ENCODE measurements at places on chromosomes 3 and 15.

GRCh38 chr15:99365242-99365641, 114.0 kb downstream of the LRRC28 start:
- no peak for DNase-seq

GRCh38 chr15:99997112-99997651, 263.9 kb upstream of the LYSMD4 start:
- no peak for DNase-seq

DNA sequence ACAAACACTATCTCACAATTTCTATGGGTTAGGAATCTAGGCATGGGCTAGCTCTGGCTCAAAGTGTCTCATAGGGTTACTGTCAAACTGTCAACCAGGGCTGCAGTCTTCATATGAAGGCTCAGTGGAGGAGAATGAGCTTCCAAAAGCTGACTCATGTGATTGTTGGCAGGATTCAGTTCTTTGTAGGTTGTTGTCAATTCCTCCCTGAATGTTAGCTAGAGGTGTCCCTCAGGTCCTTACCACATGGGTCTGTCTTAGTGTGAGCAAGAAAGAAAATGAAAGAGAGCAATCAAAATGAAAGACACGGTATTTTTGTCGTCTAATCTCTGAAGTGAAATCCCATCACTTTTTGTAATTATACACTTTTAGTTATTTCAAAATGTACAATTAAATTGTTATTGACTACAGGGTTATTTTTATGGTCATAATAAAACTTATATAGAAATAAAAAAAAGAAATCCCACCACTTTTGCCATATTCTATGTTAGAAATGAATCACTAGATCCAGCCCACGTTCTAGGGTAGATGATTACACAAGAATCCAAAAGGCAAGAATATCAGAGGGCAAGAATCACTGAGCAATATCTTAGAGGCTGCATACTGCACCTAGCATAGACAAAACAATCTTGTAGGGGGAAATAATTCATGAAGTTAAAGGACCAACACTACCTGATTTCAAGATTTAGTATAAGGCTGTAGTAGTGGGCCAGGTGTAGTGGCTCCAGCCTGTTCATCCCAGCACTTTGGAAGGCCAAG, 8.4 kb downstream of the ACSBG1 start:
- DNase-seq: peak; percentile 22

GRCh38 chr3:133836497-133837158, 31.0 kb downstream of the SRPRB start:
- DNase-seq: no peak

- peak; percentile 39 for DNase-seq
Observed at GRCh38 chr3:12934431-12934830, 93.1 kb upstream of the RPL32 start.

DNA sequence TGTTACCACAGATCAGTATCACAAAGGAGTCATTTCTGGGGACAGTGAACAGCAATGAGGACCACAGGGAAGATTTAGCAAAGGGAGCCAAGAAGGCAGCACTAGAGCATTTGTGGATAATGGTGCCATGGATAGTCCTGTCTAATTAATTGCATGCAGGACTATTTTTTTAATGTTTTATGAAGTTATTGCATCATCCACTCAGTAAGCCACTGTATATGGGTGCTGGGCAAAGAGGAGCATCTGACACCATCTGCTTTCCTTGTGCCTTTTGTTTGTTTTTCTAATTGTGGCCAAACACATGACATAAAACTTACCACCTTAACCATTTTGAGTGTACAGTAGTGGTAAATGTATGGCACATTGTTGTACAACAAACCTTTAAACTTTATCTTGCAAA, 301.1 kb upstream of the LRRFIP2 start:
- DNase-seq: no peak

GRCh38 chr3:112230033-112230432, 64.0 kb downstream of the SLC9C1 start:
- DNase-seq: no peak

- DNase-seq: peak; percentile 6
Observed at GRCh38 chr15:68682330-68682729, 103.5 kb downstream of the CORO2B start.

- no peak for DNase-seq
Observed at GRCh38 chr3:149115114-149115513, 14.3 kb upstream of the HPS3 start.

- DNase-seq: no peak
Observed at GRCh38 chr3:43400167-43400566, 113.8 kb downstream of the SNRK start.

GRCh38 chr3:105414841-105415240, 48.1 kb downstream of the ALCAM start:
- DNase-seq: peak; percentile 79

GRCh38 chr3:87350367-87351199, 74.2 kb upstream of the POU1F1 start:
- DNase-seq: peak; percentile 51

DNA sequence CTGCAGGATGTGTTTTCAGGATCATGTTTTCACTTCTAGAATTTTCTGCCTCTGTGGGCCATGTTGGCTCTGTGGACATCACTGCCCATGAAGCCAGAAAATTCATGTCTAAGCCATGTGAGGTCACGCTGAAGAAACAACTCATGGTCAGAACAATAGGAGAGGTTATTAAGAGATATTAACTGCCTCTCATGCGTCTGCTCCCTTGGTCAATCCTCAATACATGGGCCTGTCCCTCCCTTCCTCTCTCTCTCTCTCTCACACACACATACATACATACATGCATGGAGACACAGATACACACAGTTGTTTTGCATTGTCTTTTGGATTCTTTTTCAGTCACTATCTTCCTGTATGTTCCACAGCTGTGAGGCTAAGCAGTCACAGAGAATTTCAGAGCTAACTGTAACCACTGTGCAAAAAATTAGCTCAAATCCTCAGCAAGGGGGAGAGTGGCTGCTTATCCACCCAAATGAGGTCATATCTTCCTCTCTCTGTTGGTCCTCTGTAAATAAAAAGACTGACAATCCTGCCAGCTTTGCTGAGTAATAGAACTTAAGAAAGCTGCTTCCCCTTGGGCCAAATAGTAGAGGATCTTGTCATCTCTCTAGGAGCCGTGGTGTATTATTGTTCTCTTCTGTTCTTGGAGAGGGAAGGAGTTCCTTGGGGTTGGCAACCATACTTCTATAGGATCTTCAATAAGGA, 45.6 kb downstream of the LRTM1 start:
- DNase-seq: peak; percentile 97

DNA sequence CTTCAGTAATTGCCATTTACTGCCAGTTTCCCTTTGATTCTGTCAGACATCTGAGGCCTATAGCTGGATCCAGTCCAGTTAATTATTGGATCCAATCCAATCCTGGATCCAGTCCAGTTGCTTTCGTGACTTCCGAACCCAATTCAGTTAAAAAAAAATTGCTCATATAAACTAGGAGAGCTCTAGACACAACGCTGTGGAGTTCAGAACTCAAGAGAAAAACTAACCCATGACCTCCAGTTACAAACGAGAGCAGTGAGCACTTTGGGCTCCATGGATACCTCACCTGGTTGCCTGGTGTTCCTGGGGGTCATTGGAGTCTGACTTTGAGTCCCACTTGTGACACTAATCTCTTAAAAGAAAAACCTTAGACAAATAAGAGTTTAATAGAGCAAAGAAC, 269.8 kb downstream of the THSD4 start:
- DNase-seq: no peak

GRCh38 chr3:139953131-139953910, 18.3 kb downstream of the CLSTN2 start:
- DNase-seq: no peak

- no peak for DNase-seq
Observed at GRCh38 chr3:115709093-115709492, 85.8 kb downstream of the GAP43 start.

DNA sequence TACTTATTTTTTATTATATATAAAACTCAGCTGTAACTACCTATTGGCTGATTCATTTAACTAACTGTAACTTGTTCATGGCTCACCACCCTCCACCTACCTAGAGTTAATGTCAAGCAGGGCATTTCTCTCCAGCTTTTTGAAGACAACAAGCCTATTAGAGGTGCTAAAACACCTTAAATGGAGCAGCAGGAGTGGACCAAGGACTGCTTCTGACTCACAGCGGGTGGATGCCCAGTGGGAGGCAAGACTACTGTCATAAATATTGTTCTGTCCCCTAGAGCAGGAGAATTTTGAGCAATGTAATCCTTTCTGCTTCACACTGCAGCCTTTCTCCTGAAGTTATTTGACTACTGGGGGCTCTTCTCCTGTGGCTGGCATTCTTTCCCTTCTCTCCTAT, 146.9 kb downstream of the CLSTN2 start:
- no peak for DNase-seq

GRCh38 chr3:155496206-155496605, 202.7 kb upstream of the STRIT1 start:
- DNase-seq: no peak

DNA sequence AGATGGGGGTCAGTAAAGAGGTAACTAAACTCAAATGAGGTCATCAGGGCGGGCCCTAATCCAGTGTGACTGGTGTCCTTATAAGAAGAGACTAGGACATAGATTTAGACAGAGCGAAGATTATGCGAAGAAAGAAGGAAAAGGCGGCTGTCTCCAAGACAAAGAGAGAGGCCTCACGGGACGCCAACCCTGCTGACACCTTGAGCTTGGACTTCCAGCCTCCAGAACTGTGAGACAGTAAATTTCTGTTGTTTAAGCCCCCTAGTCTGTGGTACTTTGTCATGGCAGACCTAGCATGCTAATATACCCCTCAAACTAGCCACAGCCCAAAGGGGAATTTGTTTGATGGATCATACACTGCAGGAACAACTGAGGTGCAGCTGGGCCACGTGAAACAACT, 183.0 kb downstream of the ABHD5 start:
- no peak for DNase-seq

- no peak for DNase-seq
Observed at GRCh38 chr3:8640223-8640622, 4.4 kb downstream of the SSUH2 start.

DNA sequence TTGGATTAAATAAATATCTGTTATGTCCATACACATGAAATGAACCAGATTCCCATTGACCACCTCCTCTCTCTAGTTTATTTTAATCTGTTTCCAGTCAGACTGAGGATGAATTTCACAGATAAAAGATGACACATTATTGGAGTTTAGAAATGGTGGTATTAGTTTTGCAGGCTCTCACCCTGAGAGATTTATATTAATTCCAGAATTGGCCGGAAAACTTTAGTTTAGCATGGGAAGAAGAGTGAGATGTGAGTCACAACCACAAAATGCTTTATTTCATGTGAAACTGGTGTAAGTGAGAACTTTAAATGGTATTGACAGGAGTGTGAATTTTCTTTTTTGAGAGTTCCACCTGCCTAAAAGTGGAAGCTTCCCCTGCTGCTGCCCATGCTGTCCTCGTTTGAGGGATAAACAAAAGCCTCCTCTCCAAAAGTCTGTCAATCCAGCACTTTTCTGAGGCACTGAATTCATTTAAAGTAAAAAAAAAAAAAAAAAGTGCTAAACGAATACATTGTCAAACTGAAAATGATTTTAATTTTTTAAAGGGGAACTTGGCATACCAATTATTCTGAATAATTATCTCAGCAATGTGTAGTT, 65.1 kb upstream of the EPHA3 start:
- no peak for DNase-seq

GRCh38 chr3:104586344-104586743, 780.4 kb upstream of the ALCAM start:
- DNase-seq: no peak

DNA sequence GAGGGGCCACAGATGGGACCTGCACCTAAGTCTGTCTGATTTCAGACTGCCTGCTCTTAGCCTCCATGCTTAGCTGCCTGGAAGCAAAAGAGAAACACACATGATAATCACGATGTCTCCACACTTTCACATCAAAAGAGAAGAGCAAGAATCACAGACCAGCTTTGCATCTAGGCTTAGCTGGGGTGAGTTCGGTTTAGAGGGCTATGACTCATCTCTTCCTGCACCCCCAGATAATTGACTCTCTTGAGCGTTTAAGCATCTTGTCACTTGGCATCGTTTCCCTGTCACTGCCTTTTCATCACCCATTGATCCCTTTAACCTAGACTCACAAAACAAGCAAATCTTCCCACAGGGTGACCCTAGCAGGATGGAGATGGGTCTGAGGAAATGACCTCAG, 124.0 kb downstream of the NTRK3 start:
- no peak for DNase-seq

GRCh38 chr3:168040607-168041208, 55.0 kb downstream of the GOLIM4 start:
- peak; percentile 80 for DNase-seq

GRCh38 chr15:41207687-41208448, 22.7 kb downstream of the EXD1 start:
- peak; percentile 38 for DNase-seq

GRCh38 chr15:42111924-42112323, 17.6 kb upstream of the PLA2G4D start:
- no peak for DNase-seq

DNA sequence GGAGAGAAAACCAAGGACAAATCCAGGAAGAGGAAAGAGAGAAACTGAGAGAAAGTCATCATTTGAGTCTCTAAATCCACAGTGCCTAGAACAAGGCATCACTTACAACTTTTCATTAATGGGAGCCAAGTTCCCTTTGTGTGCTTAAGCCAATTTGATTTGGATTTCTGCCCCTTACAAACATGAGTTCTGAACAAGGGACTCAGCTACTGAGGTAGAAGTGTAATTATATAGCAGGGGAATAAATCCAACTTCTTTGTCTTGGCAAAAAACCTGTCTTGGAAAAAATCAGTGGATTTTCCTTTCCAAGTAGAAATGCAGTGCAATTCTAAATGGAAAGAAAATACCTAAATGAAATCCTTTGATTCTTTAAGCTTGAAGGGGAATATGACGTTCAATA, 307.2 kb upstream of the CNTN3 start:
- DNase-seq: no peak

- peak; percentile 99 for DNase-seq
Observed at GRCh38 chr15:62896969-62897486, 145.5 kb upstream of the TPM1 start.

DNA sequence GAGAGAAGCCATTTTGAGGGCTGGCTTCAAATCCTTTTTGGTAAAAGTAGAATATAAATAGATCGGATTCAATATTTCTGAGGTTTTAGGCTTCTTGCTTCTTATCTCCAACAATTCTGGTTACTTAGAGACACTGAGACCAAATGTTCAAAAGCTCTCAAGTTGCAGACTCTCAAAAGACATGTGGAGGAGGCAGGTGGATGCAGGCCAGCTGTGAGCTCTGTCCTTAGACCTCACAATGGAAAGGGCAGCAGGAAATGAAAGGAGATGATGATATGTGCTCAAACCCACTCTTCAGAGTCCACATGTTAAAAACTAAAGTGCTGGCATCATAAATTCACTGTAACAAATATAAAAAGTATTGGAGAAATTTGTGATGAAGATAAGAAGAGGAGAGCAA, 424.9 kb upstream of the ALCAM start:
- no peak for DNase-seq

Measured in iris pigment epithelial cell (primary cell).